T-helper 17 cell (primary cell): ENCODE measurements at places on chromosomes 1 and 21.

DNA sequence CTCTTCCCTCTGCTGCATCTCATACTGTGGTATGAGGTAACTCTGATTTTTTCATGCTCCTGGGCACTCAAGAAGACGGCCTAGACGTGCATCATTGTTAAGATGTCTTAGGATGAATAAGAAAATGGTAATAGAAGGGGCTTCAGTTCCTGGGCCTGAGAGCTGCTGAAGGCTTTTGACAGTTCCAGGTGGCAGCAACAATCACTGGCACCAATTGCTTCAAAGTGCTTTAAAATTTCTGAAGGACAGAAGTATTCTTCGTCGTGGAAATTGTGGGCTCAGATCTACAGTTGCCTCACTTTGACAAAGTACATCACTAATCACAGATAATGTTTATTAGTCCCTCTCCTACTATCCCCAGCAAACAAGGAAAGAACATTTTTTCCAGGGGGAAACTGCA is 536.6 kb upstream of the CAMK1G start:
- no peak for DNase-seq

- no peak for DNase-seq
Measured at GRCh38 chr1:61320575-61320974, 238.2 kb downstream of the NFIA start.

DNA sequence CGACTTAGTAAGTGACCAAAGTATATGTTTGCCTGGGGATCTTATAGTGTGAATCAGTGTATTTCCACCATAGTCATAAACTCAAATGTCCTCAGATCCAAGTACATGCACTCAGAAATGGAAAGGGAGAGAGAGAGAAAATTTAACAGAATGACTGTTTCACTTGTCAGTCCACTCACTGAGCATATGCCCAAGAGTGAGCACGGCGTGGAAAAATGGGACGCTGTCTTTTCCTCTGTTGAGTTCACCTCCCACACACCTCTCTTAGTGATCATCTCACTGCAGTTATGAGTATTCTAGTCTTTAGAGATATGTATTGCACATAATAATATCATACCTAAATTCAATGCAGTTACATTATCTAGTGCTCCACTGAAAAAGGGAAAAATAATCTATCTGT is 156.8 kb upstream of the PRMT6 start:
- no peak for DNase-seq

DNA sequence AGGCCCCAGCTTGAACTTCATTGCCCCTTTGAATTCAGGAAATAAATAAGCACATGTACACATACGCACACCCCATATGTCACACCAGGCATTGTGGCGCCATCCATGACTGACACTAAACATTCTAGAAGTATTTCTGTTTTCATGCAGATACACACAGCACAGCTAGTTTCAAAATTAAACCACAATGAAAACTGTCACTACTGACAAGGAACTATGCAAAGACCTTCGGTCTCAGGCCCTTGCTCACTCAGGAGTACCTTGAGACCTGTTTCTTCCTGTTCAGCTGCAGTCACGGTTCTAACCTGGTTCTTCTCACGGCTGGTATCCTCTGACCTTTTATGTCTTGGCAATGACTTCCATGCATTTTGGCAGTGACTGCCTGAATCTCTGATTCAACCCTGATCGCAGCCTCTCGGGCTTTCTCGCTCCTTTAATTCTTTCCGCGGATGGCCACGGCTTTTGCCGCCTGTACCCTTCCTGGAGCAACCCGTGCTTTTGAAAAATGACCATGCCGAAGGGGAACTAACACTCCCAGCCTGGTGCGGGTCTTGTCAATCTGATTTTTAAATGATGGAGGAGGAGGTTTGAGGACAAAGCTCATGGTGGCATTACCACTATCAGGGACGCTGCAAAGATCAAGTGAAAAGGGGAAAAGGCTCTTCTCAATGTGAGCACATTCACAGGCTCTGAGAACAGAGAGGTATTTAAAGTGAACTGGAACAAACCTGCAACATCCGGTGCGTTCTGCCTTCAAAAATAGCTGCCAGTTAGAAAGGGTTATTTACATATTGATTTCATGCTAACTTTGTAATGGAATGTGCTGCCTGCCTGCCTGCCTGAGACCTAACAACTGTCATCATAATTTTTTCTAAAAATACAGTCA is 384.6 kb downstream of the RRAGC start:
- no peak for DNase-seq

GRCh38 chr21:38702196-38702595 is 103.5 kb upstream of the ETS2 start:
- no peak for DNase-seq

GRCh38 chr21:41776778-41777177 is 9.9 kb upstream of the RIPK4 start:
- DNase-seq = no peak

GRCh38 chr1:211529453-211529852 is 37.5 kb upstream of the RD3 start:
- no peak for DNase-seq

- no peak for DNase-seq
Measured at GRCh38 chr1:89649783-89650182, 16.9 kb downstream of the LRRC8C start.

- DNase-seq = no peak
Measured at GRCh38 chr1:21114431-21114830, 62.3 kb downstream of the EIF4G3 start.

DNA sequence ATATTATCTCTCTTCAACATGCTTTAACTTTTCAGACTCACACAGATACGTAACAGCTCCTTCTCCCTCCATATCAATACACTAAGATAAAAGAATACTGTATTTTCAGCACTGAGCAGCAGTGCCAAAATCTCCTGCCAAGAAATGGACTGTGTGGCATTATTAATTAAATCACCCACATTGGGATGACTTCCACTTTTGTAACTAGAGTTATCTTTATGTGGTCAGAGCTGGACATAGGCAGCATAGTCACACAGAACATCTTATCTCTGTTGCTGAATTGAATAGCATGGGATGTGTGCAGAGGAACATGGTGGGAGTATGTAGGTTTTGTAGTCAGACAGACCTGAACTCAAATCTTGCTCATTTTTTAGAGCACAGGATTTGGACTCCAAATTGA is 41.4 kb upstream of the CACYBP start:
- DNase-seq = no peak

DNA sequence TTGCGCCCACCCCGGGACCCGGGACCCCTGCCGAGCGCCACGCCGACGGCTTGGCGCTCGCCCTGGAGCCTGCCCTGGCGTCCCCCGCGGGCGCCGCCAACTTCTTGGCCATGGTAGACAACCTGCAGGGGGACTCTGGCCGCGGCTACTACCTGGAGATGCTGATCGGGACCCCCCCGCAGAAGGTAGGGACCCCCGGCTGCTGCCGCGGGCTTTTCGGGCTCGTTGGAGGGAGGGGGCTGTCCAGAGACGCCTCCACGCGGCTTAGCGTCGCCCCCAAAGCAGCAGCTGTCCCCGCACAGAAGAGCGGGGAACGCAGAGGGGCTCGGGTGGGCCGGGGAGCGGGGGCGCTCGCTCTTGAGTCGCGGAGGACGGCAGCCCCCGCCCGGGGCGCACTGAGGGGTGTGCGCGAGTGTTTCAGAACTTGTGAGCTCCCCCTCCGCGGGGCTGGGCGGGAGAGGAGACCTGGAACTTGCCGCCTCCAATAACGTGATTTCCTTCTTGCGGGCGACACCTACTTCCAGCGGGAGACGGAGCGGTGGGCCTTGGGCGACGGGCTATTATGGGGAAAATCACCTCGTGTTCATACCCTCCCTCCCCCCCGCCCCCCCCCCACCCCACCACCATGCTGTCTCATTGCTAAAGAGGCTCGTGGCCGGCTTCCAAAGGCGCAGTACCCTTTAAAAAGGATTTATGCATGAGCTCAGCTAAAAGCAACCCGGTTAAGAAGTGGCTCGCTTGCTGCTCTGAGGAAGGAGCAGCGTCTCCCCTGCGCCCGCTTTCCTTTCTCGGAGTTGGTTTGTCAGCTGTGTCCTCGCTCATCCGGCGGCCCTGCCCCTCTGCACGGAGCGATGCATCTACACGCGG is 664 bp downstream of the BACE2 start:
- no peak for DNase-seq

DNA sequence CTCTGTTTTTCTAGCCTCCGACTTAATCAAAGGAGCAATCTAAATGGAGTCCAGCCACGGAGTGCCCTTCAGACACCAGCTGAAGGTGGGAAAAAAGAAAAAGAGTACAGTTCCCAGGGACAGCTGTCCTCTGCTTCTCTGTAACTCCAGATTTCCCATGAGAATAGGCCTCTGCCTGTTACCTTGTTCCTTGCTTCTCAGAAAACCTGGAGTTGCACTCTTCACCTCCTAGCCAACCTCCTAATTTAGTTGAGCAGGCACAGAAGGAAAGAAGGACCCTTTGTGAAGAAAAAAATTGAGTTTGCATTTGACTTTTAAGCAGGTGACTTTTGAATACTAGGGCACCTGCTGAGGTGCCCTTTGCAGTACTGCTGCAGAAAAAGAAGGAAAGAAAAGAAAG is 8.3 kb downstream of the BARHL2 start:
- DNase-seq = no peak

DNA sequence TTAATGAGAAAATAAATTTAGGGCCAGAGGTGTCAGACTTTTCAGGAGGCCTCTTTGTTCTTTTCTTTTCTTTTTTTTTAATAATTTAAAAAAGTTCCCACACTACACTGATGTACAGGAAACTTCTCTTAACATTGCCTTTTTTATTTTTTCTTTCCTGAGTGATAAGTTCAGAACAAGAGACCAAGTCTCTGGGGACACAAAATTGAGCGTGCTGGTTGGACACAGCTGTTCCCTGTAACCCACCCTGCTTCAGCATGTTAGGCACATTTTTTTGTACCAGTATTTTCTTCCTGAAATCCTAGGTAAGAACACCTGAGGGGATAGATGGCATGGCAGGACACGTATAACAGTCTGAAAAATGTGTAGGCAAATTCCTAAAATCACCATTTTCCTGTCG is 50.1 kb downstream of the PBX1 start:
- DNase-seq = no peak

- no peak for DNase-seq
Measured at GRCh38 chr21:42456457-42456856, 39.6 kb downstream of the RSPH1 start.

GRCh38 chr1:41615316-41615715 is 130.8 kb upstream of the EDN2 start:
- DNase-seq = no peak

DNA sequence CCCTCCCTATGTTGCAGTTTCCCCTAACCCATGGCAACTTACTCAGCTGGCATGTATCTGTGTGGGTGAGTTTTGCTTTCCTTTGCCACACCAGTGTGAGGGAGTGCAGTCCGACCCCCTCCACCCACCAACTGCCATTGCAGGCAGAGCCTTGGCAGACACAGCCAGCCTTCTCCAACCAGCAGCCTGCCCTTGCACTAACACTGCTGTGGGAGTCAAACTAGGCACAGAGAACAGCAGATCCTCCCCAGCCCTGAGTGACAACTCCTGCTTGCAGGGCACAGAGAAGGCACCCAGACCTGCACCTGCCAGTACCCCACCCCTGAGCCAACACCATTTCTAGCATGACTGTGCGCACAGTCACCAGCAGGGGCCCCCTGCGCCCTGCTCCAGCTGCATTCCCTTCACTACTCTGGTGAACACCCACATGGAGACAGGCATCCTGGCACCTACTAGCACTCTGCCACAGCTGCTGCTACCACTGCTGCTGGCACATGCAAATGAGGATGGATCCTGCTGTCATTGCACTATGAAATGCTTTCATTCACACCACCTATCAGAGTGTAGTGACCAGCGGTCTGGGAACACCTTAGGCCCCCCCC is 98.4 kb downstream of the MAGI3 start:
- no peak for DNase-seq

- DNase-seq = no peak
Measured at GRCh38 chr1:38274974-38275373, 228.4 kb upstream of the POU3F1 start.

GRCh38 chr1:246642719-246643118 is 76.5 kb downstream of the CNST start:
- no peak for DNase-seq

GRCh38 chr1:191498318-191498717 is 659.9 kb upstream of the RGS18 start:
- no peak for DNase-seq

GRCh38 chr21:34692458-34693020 is 23.7 kb downstream of the CLIC6 start:
- DNase-seq = no peak

- no peak for DNase-seq
Measured at GRCh38 chr1:54989968-54990810, 8.5 kb upstream of the BSND start.

GRCh38 chr1:223016890-223017289 is 126.2 kb downstream of the TLR5 start:
- DNase-seq = no peak

DNA sequence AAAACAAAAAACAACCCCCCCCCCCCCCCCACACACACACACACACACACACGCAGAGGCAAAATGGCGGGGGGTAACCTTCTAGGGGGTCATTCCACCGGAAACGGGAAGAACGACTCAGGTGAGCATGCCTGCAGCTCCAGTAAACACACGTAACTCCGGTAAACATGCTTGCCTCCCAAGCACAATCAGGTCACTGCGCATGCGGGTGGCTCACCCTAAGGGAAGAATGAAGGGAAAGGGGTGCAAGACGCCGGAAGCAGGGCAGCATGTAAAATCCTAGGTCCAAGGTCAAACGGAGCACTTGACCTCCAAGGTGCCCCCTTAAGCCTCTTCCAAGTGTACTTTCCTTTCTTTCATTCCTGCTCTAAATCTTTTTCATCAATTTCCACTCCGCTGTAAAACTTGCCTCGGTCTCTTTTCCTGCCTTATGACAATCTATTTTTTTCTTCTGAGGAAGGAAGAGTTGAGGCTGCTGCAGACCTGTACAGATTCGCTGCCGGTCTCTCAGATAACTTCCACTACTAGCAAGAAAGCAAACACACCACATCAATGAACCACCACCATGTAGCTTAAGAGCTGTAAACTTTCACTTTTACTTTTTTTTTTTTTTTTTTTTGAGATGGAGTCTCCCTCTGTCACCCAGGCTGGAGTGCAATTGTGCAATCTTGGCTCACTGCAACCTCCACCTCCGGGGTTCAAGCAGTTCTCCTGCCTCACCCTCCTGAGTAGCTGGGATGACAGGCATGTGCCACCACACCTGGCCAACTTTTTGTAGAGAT is 21.0 kb upstream of the CBR3 start:
- peak; percentile 42 for DNase-seq

DNA sequence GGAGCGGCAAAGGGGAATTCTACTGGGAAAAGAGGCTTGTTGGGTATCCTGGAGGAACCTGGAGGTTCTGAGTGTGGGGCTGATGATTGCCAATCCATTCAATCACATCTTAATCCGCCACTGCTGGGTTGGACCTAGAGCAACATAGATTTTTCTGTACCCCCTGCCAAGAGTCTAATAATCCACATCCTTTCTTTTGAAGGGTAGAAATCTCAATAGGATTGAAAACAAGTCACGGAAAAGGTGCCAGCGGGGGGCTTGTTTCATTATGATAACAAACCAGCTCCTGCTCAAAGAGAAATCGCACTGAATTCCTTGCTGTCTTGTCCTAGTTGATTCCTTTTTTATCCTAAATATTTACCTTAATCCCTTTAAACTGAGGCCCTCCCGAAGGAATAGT is 528.5 kb downstream of the ADGRL2 start:
- DNase-seq = no peak
